ENCODE measurements at places on chromosomes 2 and 18.

DNA sequence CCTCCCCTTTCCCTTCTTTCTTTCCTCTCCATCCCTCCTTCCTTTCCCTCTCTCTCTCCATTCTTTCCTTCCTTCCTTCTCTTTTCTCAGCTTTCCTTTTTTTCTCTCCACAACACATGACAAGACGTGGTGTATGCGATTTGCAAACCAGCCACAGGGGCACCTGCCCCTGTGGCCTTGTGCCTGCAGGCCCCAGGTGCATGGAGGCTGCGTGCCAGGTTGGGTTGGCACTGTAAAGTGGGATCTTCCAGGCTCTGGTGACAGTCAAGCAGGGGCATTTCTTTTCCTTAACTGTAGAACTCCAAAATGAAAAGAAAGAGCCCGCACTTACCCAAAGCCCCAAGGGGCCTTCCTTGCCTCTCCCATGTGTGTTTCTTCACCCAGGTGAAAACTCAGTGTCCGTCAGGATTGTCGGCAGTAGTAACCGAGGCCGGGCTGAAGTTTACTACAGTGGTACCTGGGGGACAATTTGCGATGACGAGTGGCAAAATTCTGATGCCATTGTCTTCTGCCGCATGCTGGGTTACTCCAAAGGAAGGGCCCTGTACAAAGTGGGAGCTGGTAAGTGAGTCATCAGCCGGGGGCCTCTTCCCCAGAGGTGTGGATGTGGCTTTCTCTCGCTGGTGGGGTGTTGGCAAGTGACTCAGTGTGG, 50.9 kb downstream of the MARCO start:
- DNase-seq, result no peak

GRCh38 chr2:221895366-221896121, 323.4 kb upstream of the EPHA4 start:
- DNase-seq, result no peak

DNA sequence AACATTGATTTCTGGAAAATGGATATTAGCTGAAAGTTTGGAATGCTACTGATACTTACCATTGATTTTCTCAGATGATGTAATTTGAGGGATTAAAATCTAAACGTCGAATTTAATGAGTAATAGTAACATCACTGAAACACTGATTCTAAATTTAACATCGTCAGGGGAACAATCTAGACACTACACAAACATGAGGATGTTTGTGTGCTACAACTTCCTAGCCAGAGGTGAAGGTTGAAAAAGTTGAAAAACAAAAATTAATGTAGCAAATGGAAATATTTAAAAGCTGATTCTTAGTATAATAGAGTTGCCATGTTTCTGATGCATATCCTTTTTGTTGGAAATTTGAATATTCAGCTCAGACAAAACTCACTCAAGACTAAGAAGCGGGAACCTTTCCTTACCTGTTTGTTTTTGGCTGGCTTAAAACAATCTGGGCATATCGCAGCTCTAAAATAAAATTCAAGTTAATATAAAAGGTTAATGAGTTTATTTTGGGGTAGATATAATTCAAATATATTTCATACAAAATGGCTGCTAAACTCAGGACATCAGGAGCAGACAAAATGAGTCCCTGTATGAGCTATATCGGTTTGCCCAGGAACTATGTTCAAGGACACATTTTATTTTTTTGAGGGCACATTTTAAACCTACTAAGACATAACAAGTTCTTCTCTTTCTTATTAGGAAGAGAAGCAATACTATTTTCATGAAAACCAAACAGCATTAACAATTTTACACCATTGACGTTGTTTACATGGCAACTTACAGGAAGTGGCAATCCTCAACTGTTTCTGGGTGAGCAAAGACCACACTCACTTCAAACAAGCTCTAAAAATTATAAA, 52.6 kb upstream of the PEX13 start:
- no peak for DNase-seq

DNA sequence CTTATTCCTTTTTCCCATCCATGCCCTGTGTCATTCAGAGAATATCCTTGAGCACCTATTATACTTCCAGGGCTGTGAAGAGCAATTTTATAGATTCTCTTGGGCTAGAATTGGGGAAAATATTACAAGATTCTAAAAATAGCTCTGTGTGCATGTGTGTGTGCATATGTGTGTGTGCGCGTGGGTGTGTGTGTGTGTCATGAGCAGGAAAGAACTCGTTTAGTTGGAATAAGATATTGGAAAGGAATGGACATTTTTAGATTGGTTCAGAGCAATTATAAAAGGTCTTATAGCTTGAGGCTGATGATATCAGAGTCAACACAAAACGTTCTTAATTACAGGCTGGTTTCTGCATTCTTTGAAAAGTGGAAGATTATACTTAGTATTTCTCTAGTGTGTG, 212.1 kb upstream of the COPS8 start:
- DNase-seq, result peak; percentile 15

DNA sequence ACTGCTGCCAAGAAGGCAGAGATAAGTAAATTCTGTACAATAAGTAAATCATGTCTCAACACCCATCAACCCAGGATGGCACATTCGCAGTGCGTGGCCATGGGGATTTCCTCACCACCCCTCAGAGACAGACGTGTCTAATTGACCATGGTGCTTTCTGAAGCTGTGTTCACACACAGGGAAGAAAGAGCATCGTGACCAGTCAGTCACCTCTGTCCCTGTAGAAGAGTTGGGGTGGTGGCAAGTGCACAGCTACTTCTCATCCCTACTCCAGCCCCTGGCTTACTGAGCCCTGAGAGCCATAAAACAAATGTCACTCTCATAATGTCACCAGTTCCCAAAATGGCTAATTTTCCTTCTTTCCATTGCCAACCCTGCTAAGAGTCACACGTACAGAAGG, 31.3 kb upstream of the MLPH start:
- DNase-seq, result no peak

DNA sequence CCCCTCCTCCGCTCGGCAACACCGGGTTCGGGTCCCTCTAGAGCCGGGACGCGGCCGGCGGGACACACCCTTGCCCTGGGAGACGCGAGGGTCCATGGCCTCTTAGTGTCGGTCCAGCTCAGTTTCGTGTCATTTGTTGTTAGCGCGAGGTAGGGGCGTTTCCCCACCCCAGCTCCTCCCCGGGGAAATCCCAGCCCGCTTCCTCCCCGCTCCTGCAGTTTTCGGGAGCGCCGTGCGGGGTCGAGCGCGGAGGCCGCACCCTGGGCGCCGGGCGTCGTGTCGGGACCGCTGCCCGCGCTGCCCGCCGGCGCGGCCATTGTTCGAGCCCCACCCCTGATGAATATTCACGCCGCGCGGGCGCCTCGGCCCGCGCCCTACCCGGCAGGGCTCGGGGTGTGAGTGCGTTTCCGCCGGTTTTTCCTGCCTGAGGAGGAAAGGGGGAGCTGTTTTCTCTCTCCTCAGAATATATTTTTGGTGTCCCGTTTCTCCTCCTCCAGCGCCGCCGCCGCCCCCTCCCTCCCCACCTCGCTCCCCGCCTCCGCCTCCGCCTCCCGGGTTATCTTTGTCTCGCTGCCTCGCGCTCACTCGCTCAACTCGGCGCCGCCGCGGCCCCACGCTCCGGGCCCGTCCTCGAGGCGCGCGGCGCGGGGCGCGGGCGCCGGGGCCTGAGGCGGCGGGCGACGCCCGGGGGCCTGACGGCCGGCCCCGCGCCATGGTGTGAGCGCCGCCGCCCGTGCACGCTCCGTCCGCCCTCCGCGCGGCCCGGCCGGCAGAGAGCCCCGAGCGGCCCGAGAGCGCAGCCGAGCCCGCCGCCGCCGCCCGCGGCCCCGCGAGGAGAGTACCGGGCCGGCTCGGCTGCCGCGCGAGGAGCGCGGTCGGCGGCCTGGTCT, at the start of gene MAP4K4:
TSS of gene MAP4K4 (plus strand) at position 584 of the 890 bp plus-strand sequence. CDS start 374 bp downstream, outside the sequence.
- peak; percentile 87 for DNase-seq

DNA sequence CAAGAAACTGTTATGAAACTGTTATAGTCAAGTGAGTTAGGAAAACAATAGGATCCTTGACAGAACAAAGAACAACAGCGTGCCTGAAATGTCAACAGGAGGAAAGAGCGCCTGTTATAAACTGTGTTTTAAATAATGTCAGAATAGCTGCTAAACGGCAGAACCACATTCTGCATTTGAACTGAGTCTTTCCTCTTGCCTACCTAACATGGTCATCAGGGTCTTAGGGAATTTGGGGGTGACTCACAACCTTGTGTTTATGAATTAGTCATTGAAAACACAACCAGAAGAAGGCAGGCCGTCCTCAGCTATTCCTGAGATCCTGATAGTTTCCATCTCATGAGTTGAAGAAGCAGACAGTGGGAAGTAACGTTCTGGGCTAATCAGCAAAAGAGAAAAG, 222.0 kb upstream of the FN1 start:
- DNase-seq, result peak; percentile 91

DNA sequence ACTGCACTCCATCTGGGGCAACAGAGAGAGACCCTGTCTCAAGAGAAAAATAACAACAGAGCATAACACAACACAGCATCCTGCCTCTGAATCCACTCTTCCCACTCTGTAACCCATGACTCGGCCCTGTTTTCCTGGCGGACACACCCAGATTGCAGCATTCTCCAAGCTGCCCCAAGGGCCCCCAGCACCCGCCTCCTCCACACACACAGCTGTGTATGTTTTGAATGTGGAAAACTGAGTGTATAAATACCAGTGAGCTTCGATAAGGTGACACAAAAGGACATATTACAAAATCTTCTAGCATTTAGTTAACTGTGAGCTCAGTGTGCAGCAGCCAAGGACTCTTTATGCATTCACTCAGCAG, 13.0 kb downstream of the IMPA2 start:
- DNase-seq, result peak; percentile 82

DNA sequence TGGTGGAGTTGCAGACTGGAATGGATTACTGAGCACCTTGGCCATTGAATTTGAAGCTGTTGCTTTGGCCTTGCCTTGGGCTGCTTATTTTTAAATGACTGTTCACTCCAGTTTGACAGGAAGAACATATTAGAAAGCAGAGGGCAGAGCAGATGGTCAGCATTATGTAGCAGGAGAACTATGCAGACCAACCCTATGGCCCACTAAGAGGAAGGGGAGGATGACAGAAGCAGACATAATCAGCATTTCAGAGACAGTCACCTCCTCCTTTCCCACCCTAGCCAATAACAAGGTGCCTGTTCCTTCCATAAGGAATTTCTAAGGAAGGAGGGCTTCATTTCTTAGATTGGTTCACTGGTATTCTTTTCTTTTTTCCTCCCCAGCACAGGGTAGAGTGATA, 2.4 kb downstream of the CHRNA1 start:
- DNase-seq, result peak; percentile 40

GRCh38 chr2:229073935-229074334, 197.2 kb downstream of the PID1 start:
- DNase-seq, result no peak

DNA sequence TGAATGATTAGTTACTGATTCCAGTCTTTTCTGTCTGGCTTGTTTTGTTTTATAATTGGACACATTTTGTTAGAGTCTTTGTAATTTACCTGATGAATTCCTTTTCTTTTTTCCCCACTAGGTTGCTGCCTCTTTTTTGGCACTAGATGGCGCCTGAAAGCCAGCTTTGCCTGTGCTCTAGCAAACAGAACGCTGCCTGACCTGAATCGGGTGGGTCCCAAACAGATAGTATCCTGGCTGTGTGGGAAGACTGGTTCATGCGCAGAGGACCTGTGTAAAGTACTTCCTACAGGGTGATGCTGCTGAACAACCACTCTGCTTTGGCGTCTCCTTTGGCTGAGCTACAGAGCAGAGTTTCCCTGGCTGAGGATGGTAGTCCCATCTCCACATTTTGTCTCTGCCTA, 288.2 kb downstream of the IKZF2 start:
- no peak for DNase-seq

GRCh38 chr2:27320958-27321543, 1.8 kb downstream of the MPV17 start:
- peak; percentile 98 for DNase-seq

GRCh38 chr2:5777131-5777535, 84.9 kb downstream of the SOX11 start:
- DNase-seq, result no peak

DNA sequence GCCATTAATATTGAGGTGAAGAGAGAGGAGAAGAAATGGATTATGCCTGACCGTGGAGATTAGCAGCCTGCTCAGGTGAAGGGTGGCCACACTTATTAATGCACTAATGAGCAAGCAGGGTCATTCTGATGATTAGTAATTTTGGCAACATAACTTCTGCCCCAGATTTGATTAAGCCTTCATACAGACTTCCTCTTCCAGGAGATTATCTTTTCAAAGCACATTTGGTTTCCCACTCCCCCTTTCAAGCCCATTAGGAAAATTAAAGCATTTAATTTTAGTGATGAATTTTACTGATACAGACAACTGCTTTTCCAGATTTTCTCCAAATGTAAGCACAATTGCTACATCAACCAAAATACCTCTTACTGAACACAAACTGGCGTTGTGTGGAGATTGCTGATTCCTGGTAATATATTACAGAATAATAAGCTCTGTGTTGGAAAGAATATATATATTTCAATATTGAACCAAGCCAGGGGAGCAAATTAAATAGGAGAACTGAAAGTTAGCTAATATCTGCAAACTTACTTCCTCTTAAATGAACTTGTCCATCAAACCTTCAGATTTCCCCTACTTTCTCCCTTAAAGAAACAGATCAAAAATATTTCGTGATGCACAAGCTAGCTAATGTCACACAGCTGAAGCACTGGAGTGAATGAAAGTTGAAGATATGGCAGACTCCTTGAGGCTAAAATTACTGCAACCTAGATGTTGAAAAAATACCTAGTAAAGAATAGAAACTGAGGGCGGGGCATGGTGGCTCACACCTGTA, 140.8 kb downstream of the FAM210A start:
- DNase-seq, result no peak

GRCh38 chr2:181275643-181276070, 181.5 kb upstream of the ITGA4 start:
- DNase-seq, result no peak

DNA sequence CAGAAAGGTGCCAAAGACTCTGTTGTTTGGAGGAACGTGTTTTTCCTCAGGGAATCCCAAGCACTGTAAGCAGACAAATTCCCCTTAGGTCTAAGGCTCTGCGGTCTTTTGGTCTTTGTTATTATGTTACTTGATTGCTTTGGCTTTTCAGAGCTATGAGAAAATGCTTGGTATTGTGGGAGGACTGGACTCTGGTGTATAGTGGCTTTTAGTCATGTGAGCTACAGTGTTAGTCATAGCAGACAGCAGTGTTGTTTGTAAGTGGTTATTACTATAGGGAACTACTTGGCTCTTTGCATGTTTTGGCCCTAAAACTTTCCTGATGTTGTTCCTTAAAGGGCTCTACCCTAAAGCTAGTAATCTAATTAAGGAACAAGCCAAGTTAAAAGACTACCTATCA, 956.2 kb upstream of the LRATD1 start:
- DNase-seq, result peak; percentile 45

DNA sequence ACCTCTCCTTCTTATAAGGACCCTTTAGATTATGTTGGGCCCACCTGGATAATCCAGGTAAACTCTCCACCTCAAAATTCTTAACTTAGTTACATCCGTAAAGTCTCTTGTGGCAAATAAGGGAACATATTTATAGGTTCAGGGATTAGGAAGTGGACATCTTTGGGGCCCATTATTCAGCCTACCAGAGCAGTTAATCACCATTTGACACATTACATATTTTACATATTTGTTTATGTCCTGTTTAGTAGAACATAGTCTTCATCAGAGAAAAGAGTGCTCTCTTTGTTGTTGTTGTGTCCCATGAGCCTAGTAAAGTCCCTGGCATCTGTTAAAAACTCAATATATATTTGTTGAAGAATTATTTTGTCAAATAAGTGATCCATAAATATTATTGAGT, 134.0 kb upstream of the SPATS2L start:
- DNase-seq, result no peak

Data from AG10803 (cell line).